Stimulated activated CD8-positive, alpha-beta memory T cell treated with anti-CD3 and anti-CD28 coated beads, Interleukin-4, amount 100 ng/mL, for 4 hours (primary cell): ENCODE measurements at places on chromosomes 7 and 10.

DNA sequence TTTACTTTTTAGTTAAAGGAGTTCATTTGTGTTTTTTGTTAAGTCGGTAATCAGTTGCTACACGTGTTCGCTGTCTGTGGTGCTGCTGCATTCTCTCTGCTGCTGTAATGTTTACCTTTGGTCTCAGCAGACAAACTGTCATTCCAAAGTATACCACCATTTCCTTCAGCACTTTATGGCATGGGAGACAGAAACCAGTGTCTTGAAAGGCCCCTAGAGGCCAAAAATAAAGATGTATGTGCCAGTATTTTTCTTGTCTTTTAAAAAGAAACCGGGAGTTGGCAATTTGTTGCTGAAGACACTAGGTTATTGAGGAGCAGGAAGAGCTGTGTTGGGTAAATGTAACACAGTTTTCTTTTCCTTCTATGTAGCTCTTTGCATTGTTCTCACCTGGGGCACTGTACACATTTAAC is 24.1 kb downstream of the ZNF92 start:
- DNase-seq = no peak

GRCh38 chr7:18715988-18716387 is 220.4 kb downstream of the HDAC9 start:
- DNase-seq = no peak

GRCh38 chr7:28078036-28078901 is 102.3 kb downstream of the JAZF1 start:
- no peak for DNase-seq

GRCh38 chr10:23568996-23569395 is 130.1 kb downstream of the OTUD1 start:
- DNase-seq = no peak

DNA sequence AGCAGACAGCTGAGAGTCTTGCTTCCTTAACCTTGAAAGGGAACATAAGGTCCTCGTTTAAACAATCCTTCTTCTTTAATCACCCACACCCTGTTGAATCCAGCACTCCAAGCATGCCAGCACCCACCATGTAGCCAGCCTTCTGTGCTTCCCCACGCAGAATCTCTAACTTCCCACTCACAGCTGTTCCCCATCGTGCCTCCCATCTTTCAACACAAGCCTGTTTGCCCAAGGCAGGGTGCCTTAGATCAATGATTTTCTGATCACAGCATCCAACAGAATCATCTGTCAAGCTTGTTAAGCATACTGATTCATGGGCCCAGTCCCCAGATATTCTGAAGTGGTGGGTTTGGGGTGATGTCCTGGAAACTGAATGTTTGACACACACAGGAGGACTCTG is 530.8 kb downstream of the SH2D4B start:
- no peak for DNase-seq

DNA sequence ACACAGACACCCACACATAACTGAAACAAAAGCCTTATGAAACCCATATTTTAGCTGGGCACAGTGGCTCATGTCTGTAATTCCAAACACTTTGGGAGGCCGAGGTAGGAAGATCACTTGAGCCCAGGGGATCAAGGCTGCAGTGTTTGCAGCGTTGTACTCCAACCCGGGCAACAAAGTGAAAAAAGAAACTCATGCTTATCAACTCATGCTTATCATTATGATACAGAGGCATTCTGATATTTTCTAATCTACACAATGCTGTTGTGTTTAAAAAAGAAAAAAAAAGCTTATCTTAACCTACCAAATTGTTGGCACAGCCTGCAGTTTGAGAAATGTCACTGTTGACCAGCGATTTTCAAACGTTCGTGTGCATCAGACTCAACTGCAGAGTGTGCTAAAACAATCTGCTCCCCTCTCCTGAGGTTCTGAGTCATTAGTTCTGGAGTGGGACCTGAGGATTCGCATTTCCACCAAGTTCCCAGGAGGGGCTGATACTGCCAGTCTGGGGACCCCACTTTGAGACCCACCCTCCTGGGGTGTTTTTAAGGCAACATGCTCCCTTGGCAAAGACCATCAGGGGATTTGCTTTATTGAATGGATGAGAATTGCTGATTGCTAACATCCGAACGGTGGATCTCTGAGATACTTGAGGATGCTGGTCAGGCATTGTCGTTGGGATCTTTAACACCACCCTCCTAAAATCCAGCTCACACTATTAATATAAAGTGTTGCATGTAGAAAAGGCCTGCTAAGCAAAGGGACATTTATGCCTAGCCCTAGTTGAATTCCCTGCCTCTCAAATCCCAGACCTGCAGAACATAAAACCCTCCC is 16.2 kb downstream of the CHST3 start:
- no peak for DNase-seq

DNA sequence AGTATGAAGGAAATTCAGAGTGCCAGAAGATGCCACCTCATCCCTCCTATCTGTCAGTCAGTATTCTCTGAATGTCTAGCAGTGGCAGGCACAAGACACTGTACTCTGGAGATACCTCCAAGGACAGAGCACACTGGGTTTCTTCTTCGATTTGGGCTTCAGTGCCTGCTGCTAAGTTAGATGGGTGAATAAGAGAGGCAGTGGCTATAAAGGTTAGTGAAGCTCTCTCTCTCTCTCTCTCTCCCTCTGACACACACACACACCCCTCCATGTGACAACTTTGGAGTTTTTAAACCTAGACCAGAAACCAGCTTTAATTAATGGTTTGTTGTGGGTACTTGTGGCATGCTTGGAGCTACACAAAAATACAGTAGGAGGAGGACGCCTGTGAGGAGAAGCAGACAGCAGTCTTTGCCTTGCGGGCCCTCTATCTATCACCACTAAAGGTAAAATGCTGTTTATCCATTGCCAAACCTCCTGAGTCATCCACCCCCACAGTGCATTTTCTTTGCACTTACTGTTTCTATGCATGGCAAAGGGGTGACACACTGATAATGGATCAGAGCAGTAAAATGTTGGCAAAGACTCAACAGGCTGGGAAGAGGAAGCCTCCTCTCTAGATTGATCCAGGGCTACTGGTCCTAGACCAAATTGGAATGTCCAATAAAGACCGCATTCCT is 102.5 kb downstream of the TRIL start:
- DNase-seq = no peak

DNA sequence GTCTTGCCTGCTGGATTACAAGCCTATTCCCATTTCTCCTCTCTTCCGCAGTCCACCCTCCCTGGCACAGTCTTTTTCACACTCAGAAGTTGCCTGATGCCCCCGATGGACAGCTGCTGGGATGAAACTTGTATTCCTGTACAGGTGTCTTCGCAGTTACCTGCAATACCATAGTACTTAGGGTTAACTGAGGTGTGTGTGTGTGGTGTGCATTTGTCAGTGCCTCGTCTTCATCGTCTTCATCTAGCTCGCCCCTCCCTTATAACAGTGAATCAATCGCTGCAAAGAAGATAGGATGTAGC is 11.0 kb downstream of the NXPH1 start:
- DNase-seq = no peak

DNA sequence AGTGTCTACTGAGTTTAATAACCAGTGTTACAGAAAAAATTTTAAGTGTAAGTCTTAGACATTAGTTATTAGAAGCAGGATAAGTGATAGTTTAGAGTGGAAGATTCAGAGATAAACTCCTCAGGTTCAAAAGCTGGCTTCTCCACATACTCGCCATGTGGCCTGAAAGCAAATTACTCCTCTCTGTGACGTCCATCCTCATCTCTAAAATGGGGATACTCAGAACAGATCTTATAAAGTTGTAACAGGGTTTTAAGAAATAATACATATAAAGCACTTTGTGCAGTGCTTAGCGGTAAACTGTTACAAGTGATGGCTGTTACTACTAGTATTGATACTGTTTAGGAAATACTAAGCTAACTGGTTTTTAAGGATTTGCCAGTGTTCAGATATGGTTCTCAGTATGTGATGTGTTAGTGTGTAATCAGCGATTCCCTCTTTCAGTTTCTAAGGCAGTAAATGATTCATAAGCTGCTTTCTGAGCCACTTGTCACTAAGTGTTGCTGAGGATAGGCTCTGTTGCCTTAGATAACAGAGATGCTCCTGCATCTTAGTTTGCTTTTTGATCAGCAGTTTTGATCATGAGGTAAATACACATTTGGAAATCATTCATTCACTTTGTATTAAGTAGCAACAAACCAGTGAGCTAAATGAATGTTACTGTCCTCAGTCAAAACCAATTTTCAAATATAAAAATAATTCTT is 58.7 kb downstream of the CYP51A1 start:
- DNase-seq = no peak

DNA sequence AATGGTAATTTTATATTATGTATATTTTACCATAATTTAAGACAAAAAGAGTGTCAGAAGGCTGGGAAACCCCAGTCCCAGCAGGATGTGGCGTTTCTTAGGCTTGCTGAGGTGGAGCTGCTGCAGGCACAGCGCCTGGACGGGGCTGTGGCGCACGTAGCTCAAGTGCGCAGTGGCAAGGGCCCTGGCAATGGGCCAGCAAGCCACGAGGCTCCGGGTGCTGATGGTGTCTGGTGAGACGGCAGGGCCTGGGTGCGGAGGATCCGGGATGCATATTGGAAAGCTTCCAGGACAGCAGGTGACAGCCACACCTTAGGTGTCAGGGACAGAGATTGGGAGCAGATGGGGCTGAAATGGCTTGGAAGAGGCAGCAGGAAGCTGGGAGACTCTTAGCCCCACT is 37.2 kb downstream of the CLEC2L start:
- DNase-seq = no peak

GRCh38 chr7:34096198-34096651 is 190.9 kb downstream of the BMPER start:
- DNase-seq = no peak

GRCh38 chr10:13767676-13768178 is 181.0 kb downstream of the PRPF18 start:
- no peak for DNase-seq

DNA sequence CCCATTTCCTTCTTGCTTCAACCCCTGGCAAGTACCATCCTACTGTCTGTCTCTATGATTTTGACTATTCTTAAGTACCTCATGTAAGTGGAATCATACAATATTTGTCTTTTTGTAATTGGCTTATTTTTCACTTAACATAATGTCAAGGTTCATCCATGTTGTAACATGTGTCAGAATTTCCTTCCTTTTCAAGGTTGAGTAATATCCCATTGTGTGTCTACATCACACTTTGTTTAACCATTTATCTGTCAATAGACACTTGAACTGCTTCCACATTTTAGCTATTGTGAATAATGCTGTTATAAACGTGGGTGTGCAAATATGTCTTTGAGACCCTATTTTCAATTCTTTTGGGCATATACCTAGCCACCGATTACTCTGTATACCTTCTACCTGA is 14.0 kb upstream of the CDK14 start:
- DNase-seq = no peak

GRCh38 chr7:55335151-55335550 is 30.0 kb upstream of the LANCL2 start:
- no peak for DNase-seq

GRCh38 chr10:114392112-114392835 is 12.0 kb downstream of the AFAP1L2 start:
- no peak for DNase-seq

- DNase-seq = no peak
These were observed 164.6 kb downstream of the AUTS2 start for GRCh38 chr7:69762821-69763352.

GRCh38 chr10:27719052-27719451 is 26.6 kb downstream of the MKX start:
- DNase-seq = no peak

DNA sequence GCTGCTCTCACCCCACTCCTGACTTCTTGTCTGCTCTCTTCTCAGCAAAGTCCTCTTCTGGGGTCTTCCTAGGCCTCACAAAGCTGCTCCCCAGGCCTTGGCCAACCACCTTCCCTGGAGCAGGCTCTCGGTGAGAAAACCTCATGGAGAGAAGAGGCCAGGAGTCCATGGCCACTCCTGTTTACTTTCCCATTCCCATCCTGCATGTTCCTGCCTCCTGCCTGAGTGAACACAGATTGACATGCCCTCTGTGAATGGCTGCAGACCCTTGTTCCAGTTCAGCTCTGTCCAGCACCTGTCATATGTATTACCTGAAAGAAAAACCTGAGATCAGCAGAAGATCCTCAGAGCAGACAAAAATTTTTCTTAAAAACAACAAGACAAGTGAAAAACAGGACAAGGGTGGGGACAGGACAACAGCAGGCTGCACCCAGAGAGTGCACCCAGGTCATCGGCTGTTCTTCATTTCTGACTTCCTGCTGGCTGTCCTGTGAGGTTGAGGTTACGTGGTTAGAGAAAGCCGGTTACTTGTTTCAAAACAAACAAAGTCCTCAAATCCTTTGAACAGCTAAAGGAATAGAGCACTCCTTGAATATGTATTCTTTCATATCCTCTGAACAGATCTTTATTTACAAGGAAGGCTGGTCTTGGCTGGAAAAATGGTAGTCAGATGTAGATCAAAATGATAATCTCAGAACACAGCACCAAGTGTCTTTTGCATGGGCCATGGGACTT is 34.0 kb upstream of the DLD start:
- no peak for DNase-seq

- DNase-seq = no peak
These were observed 87.6 kb downstream of the HTR7 start for GRCh38 chr10:90769946-90770841.

DNA sequence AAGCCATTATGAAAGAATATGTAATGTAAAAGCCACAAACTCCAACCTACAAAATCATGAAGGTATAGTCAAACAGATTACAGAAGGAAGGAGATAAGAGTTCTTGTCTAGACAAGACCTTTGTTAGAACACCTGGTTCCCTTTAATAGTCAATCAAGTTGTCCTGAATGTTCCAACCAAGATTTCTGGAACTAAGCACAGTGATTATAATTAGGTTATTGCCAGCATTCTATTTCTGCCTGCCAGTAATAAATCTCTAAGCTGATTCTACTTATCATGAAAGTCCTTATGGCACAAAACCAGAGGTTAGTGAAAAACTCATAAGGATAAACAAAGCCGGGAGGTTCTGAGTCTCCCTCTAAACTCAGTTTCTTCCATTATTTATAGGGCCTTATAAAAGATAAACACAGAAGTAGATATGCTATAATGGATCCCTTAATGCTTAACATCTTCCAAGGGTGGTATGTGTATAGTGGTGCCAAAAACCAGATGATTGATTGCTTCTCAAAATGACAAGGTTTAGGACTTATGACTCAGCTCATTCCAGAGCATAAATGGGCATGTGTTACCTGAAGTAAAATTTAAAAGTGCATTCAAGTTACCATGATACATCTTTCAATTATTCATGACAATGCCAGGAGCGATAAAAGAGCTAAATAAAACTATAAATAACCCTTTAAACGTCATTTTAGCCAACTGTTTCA is 237.2 kb downstream of the CSTF2T start:
- no peak for DNase-seq

- no peak for DNase-seq
These were observed 360.7 kb upstream of the PHF14 start for GRCh38 chr7:10612950-10613349.

- DNase-seq = no peak
These were observed 117.2 kb upstream of the RSU1 start for GRCh38 chr10:16934461-16934860.

DNA sequence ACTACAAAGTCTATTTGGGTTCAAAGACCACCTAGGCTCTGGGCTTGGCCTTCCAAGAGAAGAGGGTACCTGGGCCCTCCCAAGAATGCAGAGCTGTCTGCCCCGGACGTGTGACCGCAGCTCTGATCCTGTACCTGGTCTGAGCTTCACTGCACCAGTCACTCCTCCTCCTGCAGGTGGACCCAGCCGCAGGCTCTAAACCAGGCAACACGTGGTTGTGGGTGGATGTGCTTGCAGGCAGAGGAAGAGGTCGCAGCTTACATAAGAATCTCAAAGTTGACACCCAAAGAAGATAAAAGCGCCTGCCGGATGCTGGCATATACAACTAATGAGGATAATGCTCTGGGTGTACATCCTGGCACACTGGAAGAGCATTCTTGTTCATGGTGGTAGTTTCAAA is 9.4 kb upstream of the PFKP start:
- DNase-seq = no peak

- no peak for DNase-seq
These were observed 22.9 kb downstream of the PIK3AP1 start for GRCh38 chr10:96697438-96697837.
